Osteoblast (primary cell): ENCODE measurements at places on chromosomes 13 and 19. TPM values are rescaled to one million over a fixed set of nuclear protein-coding genes. Genes with fewer than 3 reads are reported as not detected.

CEACAM21 gene
- total RNA-seq: not detected in 2 replicates

DPRX gene
- total RNA-seq: not detected in 2 replicates

GARIN5A gene
- total RNA-seq: 0.29 and 0.36 TPM in 2 replicates

CASP14 gene
- total RNA-seq: not detected in 2 replicates

DNA sequence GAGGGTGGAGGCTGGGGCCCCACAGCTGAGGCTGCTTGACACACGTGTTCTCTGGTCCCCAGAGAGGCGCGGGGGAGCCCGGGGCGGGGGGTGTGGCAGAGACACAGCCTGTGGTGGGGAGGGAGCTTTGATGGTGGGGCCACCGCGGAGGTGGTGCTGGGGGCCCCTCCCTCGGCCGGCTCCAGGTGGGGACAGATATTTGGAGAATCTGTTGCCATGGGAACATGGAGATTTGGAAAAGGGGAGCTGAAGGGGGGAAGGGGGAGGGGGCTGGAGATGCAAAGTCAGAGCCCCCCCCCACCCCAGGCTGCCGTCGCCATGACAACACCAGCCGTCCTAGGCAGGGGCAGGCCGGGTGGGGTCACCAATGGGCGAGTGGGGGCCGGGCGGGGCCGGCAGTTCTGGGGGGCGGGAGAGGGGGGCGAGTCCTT lies 1.2 kb downstream of the PRKCG start:
- peak; percentile 62 for DNase-seq

DNA sequence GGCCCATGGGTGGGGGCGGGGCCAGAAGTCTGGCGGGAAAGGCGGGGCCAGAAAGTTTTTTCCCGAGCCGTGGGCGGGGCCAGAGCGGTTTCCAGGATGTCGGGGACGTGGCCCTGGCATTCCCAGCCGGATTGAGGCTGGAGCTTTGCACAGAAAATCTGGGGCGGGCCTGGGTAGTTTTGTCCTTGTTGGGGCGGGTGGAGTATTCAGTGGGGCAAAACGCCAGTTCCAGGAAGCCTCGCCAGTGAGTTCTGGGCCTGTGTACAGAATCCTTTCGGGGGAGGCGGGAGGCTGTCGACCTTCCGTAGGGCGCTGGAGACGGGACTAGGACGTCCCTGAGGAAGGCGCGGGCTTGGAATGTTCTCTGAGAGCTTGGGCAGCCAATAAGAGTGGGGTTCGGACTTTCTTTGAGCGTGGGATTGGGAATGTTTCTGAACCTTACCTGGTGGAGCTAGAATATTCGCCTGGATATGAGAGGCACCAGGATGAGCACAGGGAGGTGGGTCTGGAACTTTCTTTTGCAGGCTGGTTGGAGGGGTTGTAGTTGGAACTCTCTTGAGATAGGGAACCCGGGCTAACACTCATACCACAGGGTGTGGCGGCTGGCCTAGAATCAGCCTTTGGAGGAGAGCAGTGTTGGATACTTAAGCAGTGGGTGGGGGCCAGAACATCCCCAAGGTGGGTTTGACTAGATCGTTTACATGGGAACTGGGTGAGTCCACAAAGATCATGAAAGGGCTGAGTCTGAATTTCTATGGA lies 1.3 kb downstream of the CCDC9 start:
- peak; percentile 90 for DNase-seq

DNA sequence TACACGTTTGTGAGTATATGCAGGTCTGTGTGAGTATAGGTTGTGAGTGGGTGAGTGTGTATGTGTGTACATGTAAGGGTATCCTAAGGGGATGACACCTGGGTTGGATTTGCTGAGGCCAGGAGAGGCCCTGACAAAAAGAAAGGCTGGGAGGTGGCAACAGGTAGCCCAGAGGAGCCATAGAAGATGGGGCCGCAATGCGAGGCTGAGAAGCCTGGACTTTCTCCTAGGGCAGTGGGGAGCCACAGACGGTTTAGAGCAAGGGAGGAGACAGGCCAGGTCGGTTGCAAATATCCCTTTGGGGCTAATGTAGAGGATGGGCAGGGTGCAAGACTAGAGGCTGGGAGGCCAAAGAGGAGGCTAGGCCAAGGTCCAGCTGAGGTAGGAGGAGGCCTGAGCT lies 54.3 kb downstream of the CELF5 start:
- no peak for DNase-seq

DNA sequence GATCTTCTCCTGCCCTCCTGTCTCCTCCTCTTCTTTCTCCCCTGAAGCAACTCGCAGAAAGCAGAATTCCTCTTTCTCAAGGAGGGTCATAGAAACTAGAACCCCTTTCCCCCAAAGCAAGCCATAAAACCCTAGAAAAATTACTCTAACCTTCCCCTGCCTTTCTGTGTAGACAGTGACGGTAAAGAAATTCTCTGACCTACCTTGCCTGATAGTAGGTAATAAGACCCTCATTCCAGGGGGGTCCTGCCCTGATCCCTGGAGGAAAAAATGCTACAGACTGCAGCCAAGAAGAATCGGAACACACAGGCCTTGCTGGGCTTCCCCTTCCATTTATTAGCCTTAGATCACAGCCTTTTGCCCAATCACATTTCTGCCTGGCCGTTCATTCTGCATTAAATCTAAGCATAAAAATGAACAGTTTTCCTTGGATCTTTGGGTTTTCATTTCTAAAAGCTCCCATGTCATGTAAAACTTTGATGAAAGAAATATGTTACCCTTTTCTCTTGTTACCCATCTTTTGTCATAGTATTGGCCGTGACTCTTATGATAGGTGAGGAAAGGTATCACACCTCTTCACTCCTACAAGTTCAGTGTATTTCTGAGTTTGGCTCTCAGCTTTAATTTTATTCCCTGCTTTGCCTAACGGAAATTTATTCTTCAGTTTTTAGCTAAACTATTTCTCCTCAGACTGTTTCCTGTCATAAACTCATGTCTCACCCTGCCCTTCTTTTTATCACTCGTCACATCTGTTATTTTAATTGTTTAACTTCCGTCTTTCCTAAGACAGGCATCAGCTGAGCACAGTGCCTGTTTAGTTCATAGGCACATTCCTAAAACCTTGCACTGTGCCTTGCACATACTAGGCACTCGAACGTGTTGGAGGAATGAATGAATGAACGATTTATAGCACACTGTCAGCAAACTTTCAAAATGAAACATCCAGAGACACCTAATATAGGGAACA lies 20.4 kb upstream of the CPB2 start:
- no peak for DNase-seq

DNA sequence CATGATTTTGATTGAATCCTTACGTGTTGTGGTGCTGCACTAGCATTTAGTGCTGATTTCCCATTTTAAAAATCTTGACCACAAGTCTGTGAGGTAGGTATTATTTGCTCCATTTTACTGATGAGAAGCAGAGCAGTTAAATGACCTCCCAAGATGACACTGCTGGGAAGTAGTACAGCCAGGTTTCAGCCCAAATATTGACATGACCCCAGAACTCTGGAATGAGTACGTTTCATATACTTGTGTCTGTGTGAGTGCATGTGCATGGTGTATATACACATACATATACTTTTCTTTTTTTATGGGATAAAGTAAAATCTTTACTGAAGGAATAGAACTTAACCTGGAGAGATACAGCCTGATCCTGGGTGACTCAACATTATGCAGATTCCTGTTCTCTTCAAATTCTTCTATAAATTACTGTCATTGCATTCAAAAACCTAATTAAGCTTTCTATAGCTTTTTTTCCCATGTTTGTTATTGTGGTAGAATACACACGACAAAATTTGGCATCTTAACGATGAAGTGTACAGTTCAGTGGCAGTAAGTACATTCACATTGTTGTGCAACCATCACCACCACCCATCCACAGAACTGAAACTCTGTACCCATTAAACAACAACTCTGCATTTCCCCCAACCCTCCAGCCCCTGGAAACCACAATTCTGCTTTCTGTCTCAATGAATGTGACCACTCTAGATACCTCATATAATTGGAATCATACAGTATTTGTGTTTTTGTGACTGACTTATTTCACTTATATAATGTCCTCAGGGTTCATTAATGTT lies 311.9 kb downstream of the MTUS2 start:
- no peak for DNase-seq

DNA sequence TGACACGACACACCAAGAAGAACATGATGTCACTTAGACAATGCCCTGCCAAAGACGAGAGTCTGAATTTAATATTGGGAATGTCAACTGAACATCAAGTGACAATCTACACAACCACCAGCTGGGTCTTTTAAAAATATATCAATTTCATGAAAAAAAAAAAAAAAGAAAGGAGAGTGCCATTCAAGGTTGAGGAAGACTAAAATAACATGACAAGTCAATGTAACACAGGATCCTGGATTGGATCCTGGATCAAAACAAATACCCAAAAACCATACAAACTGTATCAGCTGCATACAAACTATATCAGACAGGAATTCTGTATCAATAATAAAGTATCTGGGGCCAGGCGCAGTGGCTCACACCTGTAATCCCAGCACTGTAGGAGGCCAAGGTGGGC lies 4.7 kb downstream of the ZNF329 start:
- no peak for DNase-seq

GRCh38 chr13:73521290-73521624 lies 462.5 kb downstream of the KLF5 start:
- DNase-seq: no peak

GRCh38 chr13:99370481-99371275 lies 63.5 kb upstream of the GPR183 start:
- no peak for DNase-seq

DNA sequence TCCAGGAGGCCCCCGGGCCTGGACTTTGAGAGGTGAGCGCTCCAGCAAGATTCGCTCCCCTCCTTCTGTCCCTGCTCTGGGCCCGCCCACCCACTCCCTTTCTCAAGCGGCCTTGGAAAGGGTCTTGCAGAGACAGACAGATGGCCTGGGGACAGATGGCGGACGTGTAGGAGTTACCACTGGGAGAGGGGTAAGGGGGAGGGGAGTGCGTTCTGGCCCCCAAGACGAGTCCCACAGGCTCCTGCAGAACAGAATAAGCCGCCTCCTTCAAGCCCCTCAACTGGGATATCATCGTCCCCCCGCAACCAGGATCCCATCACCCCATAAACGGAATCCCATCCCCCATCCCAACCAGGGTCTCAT lies 3.6 kb upstream of the TNFAIP8L1 start:
- peak; percentile 56 for DNase-seq

DNA sequence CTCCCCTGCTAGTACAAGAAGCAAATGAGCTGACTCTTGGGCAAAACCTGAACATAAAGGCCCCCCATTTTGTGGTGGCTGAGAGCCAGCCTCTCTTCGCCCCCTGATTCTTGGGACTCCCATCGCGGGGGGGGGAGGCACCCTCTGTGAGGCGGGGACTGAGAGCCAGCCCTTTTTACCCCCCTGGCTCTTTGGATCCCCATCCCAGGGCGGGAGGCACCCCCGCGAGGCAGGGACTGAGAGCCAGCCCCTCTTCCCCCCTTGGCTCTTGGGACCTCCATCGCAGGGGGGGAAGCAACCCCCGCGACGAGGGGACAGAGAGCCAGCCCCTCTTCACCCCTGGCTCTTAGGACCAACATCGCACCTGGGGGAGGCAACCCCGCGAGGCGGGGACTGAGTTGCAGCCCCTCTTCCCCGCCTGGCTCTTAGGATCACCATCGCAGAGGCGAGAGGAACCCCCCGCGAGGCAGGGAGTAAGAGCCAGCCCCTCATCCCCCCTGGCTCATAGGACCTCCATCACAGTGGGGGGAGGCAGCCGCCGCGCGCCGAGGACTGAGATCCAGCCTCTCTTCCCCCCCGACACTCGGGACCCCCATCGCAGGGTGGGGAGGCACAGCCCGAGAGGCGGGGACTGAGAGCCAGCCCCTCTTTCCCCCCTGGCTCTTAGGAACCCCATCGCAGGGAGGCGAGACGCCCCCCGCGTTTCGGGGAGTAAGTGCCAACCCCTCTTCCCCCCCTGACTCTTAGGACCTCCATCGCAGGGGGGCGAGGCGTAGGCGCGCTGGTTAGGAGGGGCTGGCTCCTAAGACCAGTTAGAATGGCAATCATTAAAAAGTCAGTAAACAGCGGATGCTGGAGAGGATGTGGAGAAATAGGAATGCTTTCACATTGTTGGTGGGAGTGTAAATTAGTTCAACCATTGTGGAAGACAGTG lies 2428.4 kb upstream of the PCDH20 start:
- DNase-seq: peak; percentile 15

DNA sequence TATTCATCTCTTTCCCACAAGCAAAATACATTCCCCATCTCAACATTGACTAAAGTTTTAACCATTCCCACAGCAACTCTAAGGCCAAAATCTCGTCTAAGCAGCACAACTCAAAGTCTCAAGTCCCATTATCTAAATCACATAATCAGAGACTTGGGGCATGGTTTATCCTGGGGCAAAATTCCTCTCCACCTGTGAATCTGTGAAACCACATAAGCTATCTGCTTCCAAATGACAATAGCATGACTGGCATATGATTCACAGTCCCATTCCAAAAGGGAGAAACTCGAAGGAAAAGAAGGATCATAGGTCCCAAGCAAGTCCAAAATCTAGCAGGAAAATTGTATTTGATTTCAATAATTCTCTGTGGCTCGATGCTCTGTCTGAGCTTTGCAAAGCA lies 73.0 kb downstream of the ANKRD10 start:
- no peak for DNase-seq

GRCh38 chr13:67619995-67620380 lies 389.9 kb upstream of the PCDH9 start:
- no peak for DNase-seq

DNA sequence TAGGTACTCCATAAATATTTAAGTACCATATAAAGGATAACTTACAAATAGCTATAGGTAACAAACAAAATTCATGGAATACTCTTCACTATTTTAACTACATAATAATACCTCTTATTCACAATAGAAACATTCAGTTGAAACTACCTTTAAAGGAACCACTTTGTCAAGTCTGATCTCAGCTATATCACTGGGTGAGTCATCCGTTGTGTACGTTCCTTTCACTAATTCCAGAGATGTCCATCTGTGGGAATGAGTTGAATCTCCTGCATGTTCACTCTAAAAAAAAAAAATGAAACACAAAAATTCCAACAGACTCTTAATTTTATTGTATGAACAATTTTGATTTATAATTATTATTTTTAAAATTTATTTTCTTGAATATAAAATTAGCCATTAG lies 149.4 kb upstream of the FBXL3 start:
- no peak for DNase-seq
